Uterine smooth muscle cell (primary cell): ENCODE measurements at places on chromosomes 4 and X. TPM values are rescaled to one million over a fixed set of nuclear protein-coding genes. Genes with fewer than 3 reads are reported as not detected.

The PJA1 gene
- total RNA-seq: 35.4 and 36.5 TPM in 2 replicates

The BMPR1B gene
- total RNA-seq: 1.1 and 3.0 TPM in 2 replicates

The SULT1B1 gene
- total RNA-seq: 0.12 and 0.66 TPM in 2 replicates

The RNF212 gene
- total RNA-seq: 0.44 and 2.0 TPM in 2 replicates

The MUC7 gene
- not detected in 2 replicates for total RNA-seq

The MAGEE2 gene
- total RNA-seq: not detected in 2 replicates

The SLC6A14 gene
- total RNA-seq: not detected in 2 replicates

The CSAG3 gene
- total RNA-seq: not detected in 2 replicates

The F8A2 gene
- not detected in 2 replicates for total RNA-seq

The SPACA5 gene
- total RNA-seq: not detected in 2 replicates

The CYTL1 gene
- total RNA-seq: 0.12 TPM in 1 of 2 replicates, not detected in the other

The CFP gene
- total RNA-seq: 0.12 and 0.55 TPM in 2 replicates

The TBC1D8B gene
- 14.6 and 19.1 TPM in 2 replicates for total RNA-seq

The KIT gene
- 0.89 and 1.00 TPM in 2 replicates for total RNA-seq

The CENPVL1 gene
- total RNA-seq: not detected in 2 replicates

The GPRIN3 gene
- total RNA-seq: 0.12 and 0.22 TPM in 2 replicates

The POU4F2 gene
- total RNA-seq: not detected in 2 replicates

The CCSER1 gene
- total RNA-seq: 0.33 and 2.9 TPM in 2 replicates

The SCML2 gene
- 1.5 and 2.1 TPM in 2 replicates for total RNA-seq

The VCX3A gene
- total RNA-seq: not detected in 2 replicates

The GABRG1 gene
- not detected in 2 replicates for total RNA-seq

The HPSE gene
- 0.75 and 1.8 TPM in 2 replicates for total RNA-seq

The KLHL34 gene
- total RNA-seq: under 0.01 TPM in 1 of 2 replicates, not detected in the other

The SPATA4 gene
- 0.37 and 0.44 TPM in 2 replicates for total RNA-seq

The SLIT2 gene
- total RNA-seq: 57.7 and 97.5 TPM in 2 replicates

The EIF4E gene
- 227 and 431 TPM in 2 replicates for total RNA-seq

The TRIM2 gene
- total RNA-seq: 68.0 and 94.4 TPM in 2 replicates

The LINC00632 gene
- 9.7 and 9.8 TPM in 2 replicates for total RNA-seq
